Smooth muscle cell of the brain vasculature (primary cell): ENCODE measurements at places on chromosomes 3 and 15.

DNA sequence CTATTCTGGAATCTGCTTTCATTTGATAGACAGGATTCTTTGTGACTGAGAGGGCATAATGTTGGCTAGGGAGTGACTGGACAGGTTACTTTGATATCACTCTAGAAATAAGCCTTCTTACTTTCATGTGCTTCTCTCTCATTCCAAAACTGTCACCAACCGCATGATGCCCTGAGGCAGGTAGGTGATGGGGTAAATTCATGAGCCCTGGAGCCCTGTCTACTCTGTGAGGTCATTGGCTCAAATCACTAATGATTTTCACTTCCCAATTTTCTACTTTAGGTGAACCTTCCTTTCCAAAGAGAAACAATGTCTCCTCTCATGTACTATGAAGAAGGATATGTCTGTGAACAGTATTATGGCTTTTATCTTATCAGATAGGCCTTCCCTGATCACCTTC is 596.7 kb downstream of the TUSC7 start:
- DNase-seq, result no peak

DNA sequence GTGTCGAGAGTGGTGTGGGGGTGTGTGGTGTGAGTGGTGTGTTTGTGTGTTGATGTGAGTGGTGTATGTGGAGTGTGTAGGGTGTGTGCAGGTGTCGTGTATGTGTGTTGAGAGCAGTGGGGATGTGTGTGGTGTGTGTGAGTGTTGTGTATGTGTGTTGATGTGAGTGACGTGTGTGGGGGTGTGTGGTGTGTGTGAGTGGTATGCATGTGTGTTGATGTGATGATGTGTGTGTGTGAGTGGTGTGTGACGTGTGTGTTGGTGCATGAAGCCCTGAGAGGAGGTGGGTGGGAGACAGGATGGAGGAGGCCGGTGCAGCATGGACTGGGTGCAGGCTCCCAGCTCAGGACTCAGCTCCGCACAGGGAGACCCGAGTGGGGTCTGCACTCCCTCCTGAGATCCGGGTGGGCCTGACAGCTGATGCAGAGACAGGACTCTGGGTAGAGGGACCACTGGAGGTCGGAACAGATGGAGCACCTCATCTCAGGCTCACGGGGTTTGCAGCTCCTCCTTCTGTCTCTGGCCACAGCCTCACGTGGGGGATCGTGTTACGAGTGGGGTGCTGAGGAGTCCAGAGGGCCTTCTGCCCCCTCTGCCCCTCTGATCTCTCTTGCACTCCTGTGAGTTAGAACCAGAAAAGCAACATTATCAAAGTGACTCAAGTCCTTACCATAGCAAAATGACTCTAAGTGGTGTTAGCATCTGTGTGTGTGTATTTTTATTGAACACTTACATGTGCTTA is 41.3 kb downstream of the ARNT2 start:
- DNase-seq, result no peak

- no peak for DNase-seq
Observed at GRCh38 chr15:52515343-52515742, 13.3 kb downstream of the MYO5A start.

GRCh38 chr3:115469649-115470048 is 153.7 kb upstream of the GAP43 start:
- DNase-seq, result no peak

DNA sequence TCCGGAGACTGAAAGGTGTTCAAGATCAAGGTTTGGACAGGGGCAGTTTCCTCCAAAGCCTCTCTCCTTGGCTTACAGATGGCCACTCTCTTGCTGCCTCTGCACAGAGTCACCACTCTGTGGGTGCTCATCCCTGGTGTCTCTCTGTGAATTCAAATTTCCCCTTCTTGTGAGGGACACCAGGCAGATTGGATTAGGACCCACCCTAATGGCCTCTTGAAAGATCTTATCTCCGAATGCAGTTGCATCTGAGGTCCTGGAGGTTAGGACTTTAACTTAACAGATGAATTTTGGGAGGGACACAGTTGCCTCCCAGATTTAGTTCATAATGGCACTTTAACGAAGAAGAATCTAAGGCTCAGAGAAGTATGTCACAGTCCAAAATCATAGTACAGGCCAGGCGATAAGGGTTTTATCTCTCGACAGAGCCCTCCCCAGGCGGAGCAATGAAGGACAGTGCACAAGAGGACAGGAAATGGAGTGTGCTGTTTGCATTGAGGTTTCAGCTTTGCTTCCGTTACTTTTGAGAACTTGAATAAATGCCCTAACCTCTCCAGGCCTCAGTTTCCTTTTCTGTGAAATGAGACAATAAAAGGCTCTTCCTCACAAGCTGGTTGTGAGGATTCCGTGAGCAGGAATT is 38.9 kb upstream of the KIF23 start:
- no peak for DNase-seq
